ENCODE measurements at places on chromosomes 3 and 15. TPM values are rescaled to one million over a fixed set of nuclear protein-coding genes. Genes with fewer than 3 reads are reported as not detected.

The PDE12 gene
- 16.6 TPM for total RNA-seq

The NUTM1 gene
- not detected for total RNA-seq

The SEC62 gene
- 22.2 TPM for total RNA-seq

The TRAIP gene
- total RNA-seq: 12.8 TPM

The SOX14 gene
- total RNA-seq: not detected

The LRRC49 gene
- total RNA-seq: 5.9 TPM

The LZTFL1 gene
- 6.4 TPM for total RNA-seq

The DHFR2 gene
- 1.1 TPM for total RNA-seq

The CADPS gene
- total RNA-seq: 0.13 TPM

The AQP9 gene
- not detected for total RNA-seq

The ANKRD34C gene
- not detected for total RNA-seq

The LTF gene
- total RNA-seq: 1.1 TPM

The SORD gene
- 207 TPM for total RNA-seq

The LYZL4 gene
- not detected for total RNA-seq

The GUCA1C gene
- not detected for total RNA-seq

The SLC22A14 gene
- total RNA-seq: not detected

The CGNL1 gene
- total RNA-seq: 0.36 TPM

The MYZAP gene
- 7.7 TPM for total RNA-seq

The ZNF621 gene
- total RNA-seq: 5.7 TPM

The COL6A5 gene
- not detected for total RNA-seq

The RHOV gene
- 33.5 TPM for total RNA-seq

The DPPA2 gene
- not detected for total RNA-seq

The EHD4 gene
- total RNA-seq: 54.2 TPM

The SLITRK3 gene
- total RNA-seq: not detected

The ALDH1A3 gene
- total RNA-seq: 21.0 TPM

The ZFAND6 gene
- 113 TPM for total RNA-seq

The NDUFB4 gene
- total RNA-seq: 147 TPM

The ACTC1 gene
- total RNA-seq: not detected

The IGSF10 gene
- total RNA-seq: 0.70 TPM

The CAMKV gene
- not detected for total RNA-seq

The ASB14 gene
- total RNA-seq: not detected

The FBXL2 gene
- not detected for total RNA-seq

The LYSMD4 gene
- 21.0 TPM for total RNA-seq

The SLC2A2 gene
- 0.03 TPM for total RNA-seq

The CELF6 gene
- total RNA-seq: 0.55 TPM

The EIF2B5 gene
- total RNA-seq: 36.2 TPM

The ZNF592 gene
- total RNA-seq: 22.6 TPM

The CCDC39 gene
- total RNA-seq: not detected

The ROPN1B gene
- 1.5 TPM for total RNA-seq

The SSUH2 gene
- total RNA-seq: 0.10 TPM

The TBL1XR1 gene
- total RNA-seq: 107 TPM

The GOLGA8T gene
- not detected for total RNA-seq

The GOLGA8M gene
- total RNA-seq: not detected

The AAGAB gene
- 43.8 TPM for total RNA-seq

The SKOR1 gene
- total RNA-seq: 0.18 TPM

The DPH3 gene
- 2.7 TPM for total RNA-seq

The P2RY14 gene
- total RNA-seq: not detected

The GOLGA8S gene
- total RNA-seq: not detected

The GPR62 gene
- total RNA-seq: not detected

The CERS3 gene
- total RNA-seq: not detected

The WNT5A gene
- not detected for total RNA-seq

The AHSG gene
- not detected for total RNA-seq

The CELSR3 gene
- total RNA-seq: 9.9 TPM

The AGBL1 gene
- not detected for total RNA-seq

The UBE2E1 gene
- total RNA-seq: 51.3 TPM

Data from HT-29 (cell line).